Suppressor macrophage treated with lipopolysaccharide for 1 hour (primary cell): ENCODE measurements at places on chromosomes 2 and 18.
A peak's percentile ranks its signal among the peaks of the same experiment; 100 is the strongest.

DNA sequence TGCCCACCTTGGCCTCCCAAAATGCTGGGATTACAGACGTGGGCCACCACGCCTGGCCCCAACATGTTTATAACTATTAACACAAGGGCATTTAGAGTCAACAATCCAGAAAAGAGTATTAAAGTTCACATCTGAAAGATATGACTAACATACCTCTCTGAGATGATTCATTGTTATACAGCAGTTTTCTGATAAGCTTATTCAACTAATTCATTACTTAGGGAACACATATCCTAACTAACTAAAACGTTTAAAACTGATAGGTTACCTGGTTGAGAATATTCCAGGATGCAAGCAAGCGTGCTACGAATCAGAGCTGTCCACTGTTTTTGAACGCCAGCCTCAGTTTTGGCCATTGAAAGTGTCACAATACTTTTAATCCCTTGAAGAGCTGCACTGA lies 34.0 kb upstream of the STRN start:
- no peak for DNase-seq

DNA sequence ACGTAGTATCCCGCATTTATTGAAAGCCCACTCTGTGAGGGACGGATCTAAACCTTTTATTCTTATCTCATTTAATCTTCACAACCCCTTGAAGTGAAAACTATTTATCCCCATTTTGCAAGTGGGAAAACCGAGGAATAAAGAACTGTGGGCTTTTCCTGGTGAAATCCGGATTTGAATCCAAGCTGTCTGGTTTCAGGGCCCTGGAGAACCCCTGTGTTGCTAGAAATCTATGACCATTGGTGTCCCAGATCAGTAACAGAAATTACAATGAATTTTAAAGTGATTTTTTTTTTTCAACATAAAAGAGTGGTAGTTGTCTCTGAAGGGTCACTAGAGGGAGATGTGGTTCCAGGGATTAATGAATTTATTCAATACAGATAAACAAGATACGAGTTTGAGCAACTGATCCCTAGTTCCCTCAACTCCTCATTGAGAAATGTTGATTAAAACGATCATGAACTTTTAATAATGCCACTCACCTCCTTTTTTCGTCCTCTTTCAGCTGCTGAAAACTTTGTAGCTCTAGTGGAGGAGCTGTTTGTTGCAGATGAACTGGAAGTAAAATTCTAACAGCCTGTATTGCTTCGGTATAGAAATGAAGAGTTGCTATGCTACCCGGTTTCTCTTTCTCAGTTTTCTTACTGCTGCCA lies 940 bp downstream of the XRCC5 start:
- peak; percentile 74 for DNase-seq

DNA sequence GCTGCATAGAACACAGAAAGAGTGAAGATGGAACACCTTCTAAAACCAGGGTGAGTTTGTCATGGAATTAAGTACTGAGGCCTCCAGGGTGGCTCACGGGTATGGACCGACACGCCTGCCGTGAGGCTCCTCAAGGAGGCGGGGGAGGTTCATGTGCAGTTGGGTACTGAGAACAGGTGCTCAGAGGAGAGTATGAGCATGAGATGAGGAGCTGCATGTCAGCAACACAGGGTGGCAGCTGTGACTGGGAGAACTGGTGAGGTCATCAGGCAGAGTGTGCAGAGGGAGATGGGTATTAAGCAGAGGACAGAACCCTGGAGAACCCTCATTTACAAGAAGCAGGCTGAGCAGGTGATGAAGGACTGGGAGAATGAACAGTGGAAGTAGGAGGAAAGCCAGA lies 63.2 kb upstream of the KLHL29 start:
- DNase-seq: no peak

DNA sequence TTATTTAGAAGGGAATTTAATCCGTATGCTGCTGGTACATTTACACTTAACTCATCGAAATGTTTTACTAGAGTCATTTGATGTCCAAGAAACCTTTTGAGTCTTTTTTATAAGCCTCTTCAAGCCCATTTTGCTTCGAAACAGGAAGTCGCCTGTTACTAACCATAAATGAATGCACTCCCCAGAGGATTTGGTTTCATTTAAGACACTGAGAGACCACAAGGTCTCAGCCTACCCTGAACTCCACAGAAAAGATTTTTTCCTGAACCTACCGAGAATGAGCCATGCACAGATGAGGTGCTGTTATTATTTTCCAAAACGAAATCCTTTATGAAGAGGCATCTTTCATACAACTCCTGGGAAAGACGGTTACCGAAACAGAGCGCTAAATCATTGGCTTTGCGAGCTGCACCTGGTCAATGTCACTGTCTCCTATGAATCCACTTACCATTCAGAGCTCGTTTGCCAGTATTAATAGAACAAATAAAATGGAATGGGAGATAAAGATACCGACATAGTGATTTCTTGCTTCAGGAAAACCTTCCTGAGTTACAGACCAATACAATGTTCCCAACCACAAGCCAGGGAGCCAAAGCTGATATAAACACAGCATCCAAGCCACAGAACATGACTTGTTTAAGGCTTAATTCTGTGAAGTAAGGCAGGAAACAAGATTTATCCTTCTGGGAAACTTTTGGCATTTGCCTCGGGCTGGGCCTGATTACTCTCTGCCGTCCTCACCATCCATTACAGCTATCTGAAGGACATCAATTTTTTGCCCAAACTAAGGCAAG lies 382.1 kb downstream of the OSR1 start:
- no peak for DNase-seq

DNA sequence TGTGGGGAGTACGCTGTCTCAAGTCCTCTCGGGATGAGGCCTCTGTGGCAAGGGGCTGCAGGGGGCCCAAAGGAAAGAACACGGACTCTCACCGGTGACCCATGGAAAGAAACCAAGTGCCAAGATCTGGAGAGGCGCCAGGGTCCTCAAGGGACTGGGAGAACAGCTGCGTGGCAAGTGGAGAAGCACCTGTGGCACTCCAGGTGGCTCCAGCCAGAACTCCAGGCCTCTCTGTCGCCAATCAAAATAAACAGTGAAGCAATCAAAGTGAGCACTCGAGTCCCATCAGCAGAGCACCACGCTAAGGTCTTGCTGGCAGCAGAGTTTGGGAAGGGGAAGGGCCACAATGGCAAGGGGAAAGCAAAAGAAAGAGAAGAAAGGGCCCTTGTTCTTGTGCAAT lies 54.7 kb downstream of the BCL2 start:
- no peak for DNase-seq

DNA sequence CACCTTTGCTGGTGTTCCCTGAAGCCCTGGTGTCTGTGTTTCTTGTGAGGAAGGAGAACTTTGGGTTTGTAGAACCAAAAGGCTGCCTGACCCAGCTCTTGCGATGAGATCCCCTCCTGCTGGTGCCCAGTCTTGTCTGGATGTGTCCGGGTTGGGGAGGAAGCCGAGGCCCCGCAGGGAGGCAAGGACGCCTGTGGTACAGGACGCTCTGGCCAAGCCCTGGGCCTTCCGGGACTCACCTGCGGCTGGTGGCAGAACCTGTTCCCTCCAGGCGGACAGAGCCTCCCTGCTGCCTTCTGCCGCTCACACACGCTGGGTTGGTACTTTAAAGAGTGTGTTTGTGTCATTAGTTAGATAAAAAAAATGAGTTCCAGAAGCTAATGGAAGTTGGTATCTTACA lies 616.2 kb downstream of the GALR1 start:
- DNase-seq: no peak

DNA sequence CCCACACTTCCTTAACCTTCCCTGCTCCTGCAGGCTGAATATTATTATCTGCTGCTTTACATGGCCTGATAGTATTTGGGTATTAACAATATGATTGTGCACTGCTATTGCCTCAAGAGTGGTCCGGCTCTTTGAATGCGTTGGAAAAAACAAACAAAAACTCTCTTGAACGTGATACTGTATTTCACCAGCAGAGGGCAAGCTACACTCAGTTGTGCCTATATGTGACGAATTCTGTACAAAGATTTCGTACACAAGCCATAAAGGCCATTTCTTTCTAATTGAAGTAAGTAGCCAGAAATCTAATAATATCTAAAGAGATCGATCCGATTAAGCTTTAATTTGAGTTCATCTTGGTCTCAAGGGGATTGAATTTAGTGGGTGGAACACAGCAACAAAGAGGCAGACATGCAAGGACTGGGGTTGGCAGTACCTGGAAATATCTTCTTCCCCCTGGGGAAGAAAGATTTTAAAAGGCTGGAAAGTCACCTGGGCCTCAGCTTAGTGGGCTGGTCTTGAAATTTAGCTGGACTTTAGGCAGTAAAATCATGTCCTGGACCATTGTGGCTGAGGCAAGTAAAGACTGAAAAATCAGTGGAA lies 49.3 kb upstream of the RAB6D start:
- DNase-seq: peak; percentile 56

DNA sequence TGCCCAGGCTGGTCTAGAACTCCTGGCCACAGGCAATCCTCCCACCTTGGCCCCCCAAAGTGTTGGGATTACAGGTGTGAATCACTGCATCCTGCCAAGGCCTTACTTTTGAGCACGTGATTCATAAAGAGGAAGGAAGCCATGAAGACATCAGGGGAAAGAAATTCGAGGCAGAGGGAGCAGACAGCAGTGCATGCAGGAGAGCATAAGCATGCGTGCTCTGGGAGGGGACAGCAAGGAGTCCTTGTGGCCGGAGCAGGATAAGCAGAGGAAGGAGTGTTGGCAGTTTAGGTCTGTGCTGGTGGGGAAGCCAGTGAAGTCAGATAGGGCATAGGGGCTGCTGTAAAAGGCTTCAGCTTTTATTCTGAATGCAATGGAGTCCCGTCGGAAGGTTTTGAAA lies 400.5 kb upstream of the RAB12 start:
- DNase-seq: no peak

- DNase-seq: peak; percentile 3
Measured at GRCh38 chr2:13056259-13056843, 339.6 kb downstream of the TRIB2 start.

GRCh38 chr2:40564184-40564583 lies 112.3 kb upstream of the SLC8A1 start:
- peak; percentile 54 for DNase-seq

DNA sequence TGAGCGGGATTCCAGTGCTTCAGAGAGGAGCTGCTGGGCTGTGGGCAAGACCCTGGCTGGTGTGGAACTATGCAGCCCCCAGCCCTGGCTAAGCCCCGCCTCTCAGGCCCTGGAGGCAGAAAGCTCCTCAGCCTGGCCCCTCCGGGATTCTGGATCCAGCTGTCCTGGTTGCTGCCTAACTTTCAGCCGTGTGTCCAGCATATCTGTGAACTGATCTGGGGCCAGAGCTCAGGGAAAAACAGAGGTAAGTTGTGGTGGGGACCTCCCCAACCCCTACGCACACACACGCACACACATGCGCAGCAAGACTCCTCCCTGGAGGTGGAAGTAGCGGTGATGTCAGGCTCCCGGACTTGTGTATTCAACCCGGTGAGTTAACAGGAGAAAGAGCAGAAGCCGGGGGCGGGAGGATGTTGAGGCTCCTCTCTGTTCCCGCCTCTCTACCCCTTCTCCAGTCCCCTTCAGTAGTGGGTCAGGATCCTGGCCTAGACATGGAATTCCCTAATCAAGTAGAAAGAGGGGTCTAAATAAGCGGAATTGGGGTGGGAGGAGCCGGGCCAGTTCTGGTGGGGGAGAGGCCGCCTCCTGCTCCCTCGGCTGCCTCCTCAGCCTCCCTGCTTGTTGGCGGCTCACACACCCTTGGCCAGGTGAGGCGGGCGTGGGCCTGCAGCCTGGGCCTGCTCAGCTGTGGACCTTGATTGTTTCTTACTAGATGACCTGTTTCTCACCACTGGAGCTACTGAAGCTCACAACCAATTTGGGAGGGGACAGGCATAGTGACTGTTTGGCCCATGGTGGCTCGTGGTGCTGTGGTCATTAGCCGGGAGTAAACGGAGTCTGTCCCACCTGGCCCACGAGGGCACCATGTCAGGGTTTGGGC lies 33.4 kb downstream of the SIX2 start:
- DNase-seq: peak; percentile 24

- DNase-seq: no peak
Measured at GRCh38 chr2:201357221-201357620, at the start of gene FLACC1. TSS of gene FLACC1 (minus strand) at chr2:201357345. CDS start at chr2:201351404, 5,941 bp downstream.

- no peak for DNase-seq
Measured at GRCh38 chr2:193776988-193777387, 1582.3 kb upstream of the TMEFF2 start.

GRCh38 chr2:42227491-42227890 lies 58.3 kb downstream of the EML4 start:
- no peak for DNase-seq
